ENCODE measurements at places on chromosomes 2 and 18.

GRCh38 chr18:74896390-74896991 is 298.8 kb downstream of the ZNF407 start:
- peak; percentile 27 for DNase-seq

- no peak for DNase-seq
These were observed 73.1 kb downstream of the MEMO1 start for GRCh38 chr2:31937741-31938140.

GRCh38 chr2:64670047-64670446 is 16.3 kb upstream of the SERTAD2 start:
- DNase-seq, result no peak

- no peak for DNase-seq
These were observed 898.2 kb downstream of the NRXN1 start for GRCh38 chr2:50133766-50134165.

- no peak for DNase-seq
These were observed 59.7 kb downstream of the PAX3 start for GRCh38 chr2:222239091-222239490.

GRCh38 chr2:235391921-235392615 is 101.8 kb upstream of the AGAP1 start:
- no peak for DNase-seq

- no peak for DNase-seq
These were observed 63.2 kb upstream of the TCF4 start for GRCh38 chr18:55651236-55651635.

DNA sequence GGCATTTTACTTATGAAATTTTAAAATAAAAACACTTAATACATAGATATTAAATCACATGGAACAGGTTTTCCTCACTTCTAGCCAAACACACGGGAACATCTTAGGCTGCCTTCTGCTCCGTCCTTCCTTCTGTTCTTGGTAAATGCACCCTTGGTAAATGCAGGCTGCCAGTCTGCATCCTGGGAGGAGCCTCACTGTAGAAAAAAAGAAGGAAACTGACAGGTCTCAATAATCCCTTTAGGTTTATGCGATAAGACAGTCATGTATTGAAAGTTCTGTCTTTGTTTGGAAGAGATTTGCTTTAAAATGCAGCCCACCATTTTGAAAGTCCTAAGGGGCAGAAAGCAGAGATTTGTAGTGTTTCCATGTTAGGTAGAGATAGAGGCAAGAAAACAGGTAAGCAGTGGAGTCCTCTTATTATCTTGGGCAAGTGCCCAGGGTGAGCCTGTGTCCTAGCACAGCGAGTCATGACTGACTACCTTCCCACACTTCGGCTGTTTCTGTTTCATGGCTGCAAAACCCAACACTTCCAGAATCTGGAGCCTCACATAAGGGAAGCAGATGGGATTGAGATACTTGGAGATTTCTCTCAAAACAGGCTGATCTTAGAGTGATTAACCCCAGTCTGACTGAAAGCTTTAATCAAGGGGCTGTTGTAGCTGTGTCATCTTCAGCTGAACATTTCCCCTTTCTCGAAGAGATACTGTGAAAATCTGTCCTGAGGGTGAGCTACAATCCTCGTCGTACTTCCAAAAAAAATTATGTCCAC is 131.4 kb upstream of the MAP3K20 start:
- no peak for DNase-seq

- DNase-seq, result no peak
These were observed 57.9 kb upstream of the EPAS1 start for GRCh38 chr2:46239175-46239846.

GRCh38 chr18:73952296-73952946 is 195.2 kb downstream of the FBXO15 start:
- DNase-seq, result no peak

- no peak for DNase-seq
These were observed 84.3 kb downstream of the TFCP2L1 start for GRCh38 chr2:121200419-121201315.

DNA sequence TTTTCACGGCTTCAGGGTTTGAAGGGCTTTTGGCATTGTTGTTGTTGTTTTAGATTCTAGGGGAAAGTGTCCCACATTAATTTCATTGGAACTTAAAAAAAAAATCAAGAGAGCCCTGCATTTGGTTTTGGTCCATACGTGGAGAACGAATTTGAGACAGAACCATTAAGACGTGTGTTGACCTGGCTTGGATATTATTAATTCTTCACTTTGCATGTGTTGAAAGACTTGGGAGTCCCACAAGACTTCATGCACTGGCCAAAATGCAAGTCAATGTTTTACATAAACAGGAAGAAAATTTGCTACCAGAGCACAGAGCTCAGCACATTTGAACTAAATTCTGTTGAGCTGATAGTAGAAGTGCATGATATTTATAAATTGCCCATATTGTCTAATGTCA is 761.2 kb upstream of the ACVR2A start:
- DNase-seq, result no peak

DNA sequence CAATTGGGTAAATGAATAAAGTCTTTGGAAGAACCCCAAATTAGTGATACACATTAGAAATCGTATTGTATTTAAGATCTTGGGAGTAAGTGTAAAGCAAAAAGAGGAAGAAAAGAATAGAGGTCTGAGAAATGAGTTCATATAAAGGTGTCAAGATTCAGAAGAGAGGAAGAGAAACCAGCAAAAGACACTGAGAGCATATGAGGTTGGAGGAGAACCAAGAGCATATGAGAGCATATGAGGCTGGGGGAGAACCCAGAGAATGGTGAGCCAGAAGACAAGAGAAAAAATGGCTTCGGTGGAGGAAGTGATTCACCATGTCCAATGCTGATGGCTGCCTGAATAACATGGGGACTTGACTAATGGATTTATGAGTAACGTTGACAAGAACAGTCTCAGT is 620.1 kb upstream of the GCFC2 start:
- DNase-seq, result no peak

GRCh38 chr2:101360232-101360631 is 27.1 kb downstream of the CREG2 start:
- DNase-seq, result no peak

DNA sequence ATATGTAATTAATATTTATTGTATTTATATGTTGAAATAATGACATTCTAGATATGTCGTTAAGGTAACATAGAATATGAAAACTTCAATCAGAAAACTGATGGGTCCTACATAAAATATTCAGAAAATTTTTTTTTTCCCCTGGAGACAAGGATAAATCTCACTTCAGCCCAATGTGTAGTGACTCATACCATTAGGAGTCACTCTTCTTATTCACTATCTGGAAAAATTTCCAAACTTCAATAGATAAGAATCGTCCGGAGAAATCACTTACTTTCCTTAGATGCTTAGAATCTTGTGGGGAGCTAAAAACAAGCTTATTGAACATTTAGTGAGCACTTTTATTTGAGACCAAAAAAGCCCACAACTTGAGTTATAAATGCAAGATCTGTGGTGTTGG is 4.6 kb downstream of the SERPINB13 start:
- DNase-seq, result no peak

- DNase-seq, result no peak
These were observed 72.8 kb upstream of the TAF1B start for GRCh38 chr2:9770308-9771100.

GRCh38 chr2:198004921-198005829 is 200.8 kb downstream of the PLCL1 start:
- DNase-seq, result no peak

GRCh38 chr2:95329891-95330793 is 33.0 kb downstream of the KCNIP3 start:
- DNase-seq, result no peak

GRCh38 chr2:85291425-85292023 is 36.3 kb downstream of the TGOLN2 start:
- no peak for DNase-seq

DNA sequence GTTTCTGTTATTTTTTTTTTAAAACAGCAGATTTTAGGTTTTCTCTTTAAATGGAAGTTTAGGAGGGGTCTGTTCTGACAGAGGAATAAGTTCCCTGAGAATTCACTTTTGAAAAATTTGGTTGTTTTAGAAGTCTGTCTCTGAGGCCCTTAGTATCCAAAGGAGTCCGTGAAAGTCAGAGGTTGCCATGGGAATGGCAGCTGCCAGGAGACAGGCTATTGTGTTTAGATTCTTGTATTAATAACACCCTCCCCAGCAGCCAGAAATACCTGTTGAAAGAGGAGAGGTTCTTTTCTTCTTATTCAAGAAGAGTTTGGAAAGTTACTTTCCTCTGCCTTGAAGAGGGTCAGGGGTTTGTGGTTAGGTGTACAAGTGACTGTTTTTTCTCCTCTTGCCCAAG is 29.5 kb downstream of the TNP1 start:
- no peak for DNase-seq

DNA sequence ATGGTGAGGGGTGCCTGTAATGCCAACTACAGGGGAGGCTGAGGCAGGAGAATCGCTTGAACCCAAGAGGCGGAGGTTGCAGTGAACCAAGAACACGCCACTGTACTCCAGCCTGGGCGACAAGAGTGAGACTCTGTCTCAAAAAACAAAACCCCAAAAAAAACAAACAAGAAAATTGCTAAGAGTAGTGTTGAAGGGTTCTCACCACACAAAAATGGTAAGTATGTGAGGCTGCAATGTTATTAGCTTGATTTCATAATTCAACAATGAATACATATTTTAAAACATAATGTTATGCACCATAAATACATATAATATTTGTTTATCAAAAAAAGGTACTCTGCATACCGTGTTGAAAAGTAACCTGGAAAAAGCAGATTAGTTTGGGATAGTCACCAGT is 45.8 kb downstream of the PSMG2 start:
- DNase-seq, result no peak

DNA sequence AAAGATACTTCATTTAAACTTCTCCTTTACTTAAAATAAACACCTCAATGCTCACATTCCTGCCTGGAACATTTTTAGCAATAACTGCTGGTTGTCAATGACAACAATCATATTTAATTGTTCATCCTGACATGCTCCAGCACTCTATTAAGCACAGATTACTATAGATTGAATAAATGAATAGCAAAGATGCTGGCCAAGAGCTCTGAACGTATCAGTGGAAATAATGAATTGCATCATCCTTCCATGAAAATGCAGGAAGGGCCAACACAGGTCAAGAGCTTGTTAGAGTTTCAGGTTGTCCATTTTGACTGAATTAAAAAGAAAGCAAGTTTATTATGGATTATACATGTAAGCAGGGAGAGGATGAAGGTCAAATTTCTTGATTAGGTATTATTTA is 994.0 kb downstream of the TSN start:
- DNase-seq, result no peak

DNA sequence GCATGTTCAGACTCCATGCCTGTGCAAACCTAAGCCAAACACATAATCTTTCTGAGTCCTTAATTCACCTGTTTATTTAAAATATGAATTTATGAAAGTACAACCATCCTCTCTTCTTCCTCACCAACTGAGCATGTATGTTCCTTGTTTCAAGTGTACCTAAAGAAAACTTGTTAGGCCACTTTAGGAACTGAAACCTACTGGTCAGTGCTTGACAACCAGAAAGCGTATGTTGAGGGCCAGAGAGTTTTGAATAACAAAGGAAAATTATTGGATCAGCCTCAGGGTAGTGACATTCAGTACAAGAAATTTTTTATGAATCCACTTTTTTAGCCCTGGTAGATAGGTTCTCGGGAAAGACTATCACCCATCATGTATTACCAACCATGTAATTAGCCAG is 847.6 kb upstream of the CELF4 start:
- no peak for DNase-seq

GRCh38 chr2:216350214-216350791 is 22.0 kb downstream of the MARCHF4 start:
- no peak for DNase-seq

DNA sequence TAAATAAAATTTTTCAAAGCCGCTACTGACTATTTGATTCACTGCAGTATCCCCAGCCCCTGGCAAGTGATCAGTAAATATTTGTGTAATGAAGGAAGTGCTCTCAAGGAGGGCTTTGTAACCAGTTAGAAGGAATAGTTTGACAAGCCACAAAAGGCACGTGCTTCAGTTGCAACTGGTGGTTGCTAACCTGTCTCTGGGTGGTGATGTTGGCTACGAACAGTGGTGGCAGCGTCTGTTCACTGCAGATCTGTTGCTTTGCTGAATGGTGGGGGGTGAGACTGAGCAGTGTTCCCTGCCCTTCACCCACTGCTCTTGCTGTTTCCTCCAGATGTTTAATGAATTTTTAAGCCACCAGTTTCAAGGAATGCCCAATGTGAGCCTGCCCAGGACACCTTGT is 73.9 kb upstream of the SIX2 start:
- no peak for DNase-seq

DNA sequence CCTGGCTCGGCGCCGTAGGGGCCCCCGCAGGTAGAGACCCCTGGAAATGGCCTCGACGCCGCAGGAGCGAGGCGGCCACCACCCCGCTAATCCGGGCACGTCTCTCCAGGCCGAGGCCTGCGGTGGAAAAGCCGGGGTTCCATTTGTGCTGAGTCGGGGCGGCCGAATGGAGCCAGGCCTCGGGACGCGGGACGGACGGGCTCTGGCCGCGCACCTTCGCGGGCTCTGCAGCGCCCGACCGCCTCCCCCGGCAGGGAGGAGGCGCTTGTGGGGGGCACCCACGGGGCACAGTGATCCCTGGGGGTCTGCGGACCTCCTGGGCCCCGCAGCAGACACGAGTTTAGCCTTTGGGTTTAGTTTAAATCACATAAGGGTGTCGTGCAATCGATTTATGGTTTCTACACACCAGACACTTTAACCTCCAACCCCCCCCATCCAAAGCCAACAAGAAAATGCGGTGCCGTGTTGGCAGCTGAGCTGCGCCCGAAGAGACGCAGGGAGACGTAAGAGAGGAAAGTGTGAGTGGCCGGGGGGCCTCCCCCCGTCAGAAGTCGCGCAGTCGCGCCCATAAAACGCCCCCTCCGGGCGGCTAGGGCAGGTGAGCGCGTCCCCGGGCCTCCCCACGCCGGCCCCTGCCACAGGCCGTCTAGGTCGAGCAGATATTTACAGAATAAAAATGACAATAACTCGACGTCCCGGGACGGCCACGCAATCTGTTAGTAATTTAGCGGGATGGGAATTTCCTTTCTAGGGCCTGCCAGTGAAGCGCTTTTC is 1.0 kb upstream of the NFATC1 start:
- DNase-seq, result no peak

DNA sequence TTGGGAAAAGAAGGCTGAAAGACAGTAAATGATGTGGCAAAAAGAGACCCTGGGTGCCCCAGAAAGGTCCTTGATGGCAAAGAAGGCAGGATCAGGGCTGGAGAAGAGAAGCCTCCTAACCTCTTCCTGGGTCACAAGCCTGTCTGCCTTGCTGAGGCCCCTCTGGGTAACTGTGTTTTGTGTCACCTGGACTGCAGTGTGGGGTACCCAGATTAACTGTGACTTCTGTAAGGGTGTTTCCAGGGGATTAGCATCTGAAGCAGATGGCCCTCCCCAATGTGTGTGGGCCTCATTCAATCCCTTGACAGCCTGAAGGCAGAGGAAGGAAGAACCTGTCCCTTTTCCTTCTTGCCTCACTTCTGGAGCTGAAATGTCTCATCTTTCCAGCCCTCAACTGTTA is 35.6 kb upstream of the APCDD1 start:
- DNase-seq, result no peak

DNA sequence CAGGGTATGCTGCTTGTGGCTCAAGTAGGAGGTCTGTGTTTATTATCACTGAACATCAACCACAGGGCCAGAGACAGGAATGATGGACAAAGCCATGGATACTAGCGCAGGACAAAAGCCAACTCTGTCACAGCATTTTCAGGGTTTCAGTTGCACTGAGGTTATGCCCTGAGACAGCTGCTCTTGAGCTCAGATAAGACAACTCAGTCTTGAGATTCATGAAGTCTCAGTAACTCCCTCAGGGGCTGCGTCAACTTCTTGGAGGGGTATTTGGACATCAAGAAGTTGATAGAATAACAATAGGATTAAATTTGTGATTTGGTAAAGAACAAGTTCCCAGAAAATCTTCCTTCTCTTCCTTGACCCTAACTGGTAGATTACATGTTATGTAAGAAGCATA is 287.0 kb upstream of the SLC14A2 start:
- DNase-seq, result no peak

All from NCI-H1930 (cell line).